NCI-H2227 treated with DMSO at 0.1 percent for 48 hours (cell line): ENCODE measurements at places on chromosomes 16 and 17.

GRCh38 chr17:78368348-78368747 is 8.5 kb upstream of the SOCS3 start:
- DNase-seq: no peak

GRCh38 chr16:80680046-80680445 is 124.4 kb downstream of the CDYL2 start:
- DNase-seq: no peak

- DNase-seq: no peak
These were observed 46.4 kb downstream of the SLFN5 start for GRCh38 chr17:35289222-35289621.

DNA sequence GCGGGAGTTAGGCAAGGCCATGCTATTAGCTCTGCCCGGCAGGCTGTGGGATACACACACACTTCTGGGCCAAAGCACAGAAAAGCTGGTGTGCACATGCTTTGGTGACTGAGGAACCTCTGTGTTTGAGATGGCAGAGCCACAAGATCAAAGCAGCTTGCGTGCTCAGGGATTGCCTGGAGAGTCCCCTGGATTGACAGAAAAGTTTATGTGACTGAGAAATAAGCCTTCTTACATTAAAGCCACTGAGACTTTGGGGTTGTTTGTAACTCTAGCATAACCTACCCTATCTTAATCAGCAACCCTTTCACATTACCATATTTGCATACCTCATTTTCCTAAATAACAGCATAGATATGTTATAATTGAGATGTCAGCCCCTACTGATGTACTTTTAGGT is 69.3 kb downstream of the MYO1D start:
- no peak for DNase-seq

GRCh38 chr16:56681939-56682702 is at the start of gene MT1X:
MT1X (plus strand) TSS chr16:56682470; CDS start chr16:56682541, 71 bp downstream.
- peak; percentile 78 for DNase-seq

- peak; percentile 8 for DNase-seq
These were observed 645 bp upstream of the GFOD2 start for GRCh38 chr16:67719778-67720144.

DNA sequence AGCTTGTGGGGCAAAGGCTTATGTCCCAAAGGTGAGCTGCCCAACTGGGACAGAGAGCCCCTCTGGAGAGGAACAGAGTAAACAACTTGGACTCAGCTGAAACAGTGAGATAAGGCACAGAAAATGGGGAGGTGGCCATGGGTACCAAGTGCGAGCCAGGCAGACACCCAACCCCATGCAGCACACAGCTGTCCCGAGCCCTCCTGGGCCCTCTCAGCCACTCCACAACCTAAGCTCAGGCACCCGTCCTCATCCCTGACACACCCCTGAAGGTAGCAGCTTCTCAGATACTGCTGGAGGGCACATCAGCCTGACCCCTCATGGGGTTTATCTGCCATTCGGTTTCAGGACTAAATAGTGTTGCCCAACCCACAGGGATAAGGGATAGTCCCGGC is 4.8 kb upstream of the GFOD2 start:
- DNase-seq: no peak

DNA sequence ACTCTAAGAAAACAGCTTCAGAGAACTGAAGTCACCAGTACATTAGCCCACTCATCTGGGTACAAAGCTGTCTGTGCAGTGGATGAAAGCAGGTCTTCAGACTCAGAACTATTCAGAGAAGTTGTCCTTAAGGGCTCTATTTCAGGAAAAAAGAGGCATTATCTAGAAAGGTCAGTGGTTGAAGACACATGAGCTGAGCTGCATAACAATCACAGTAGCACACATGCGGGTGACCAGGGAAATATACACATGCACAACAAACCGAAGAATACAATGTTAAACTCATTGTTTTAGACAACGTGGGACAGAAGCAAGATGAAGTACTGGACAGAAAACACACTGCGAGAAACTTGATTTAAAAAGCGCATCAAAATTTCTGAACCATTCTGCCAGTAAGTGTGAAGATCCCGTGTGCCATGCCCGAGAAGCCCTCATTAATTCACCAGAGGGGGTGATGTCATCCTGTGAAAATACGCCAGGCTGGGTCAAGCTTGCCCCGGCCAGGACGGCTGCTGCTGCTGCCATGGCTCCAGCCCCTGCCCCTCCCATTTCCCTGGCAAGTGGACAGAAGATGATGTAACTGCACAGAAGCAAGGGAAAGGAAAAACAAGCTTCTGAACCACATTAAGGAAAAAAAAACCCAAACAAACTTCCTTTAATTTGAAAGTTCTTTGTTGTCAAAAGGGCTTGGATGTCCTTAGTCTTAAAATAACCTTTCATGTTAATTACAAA is 10.1 kb downstream of the DYNC1LI2 start:
- peak; percentile 7 for DNase-seq

DNA sequence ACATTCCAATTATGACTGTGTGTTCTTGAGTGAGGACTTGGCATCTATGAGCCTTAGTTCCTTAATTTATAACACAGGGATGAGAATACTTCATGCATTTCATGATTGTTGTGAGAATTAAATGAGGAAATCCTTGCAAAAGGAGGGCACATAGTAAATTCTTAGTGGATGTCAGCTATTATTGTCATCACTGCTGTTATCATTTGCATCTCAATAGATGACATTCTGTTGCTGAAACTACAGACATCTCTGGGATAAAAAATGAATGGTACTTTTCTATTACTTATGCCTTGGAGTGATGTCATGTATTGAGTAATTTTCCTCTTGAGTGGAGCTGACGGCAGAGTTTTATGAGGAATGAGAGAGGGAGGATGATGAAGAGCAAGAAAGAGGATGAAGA is 184.4 kb upstream of the CDH11 start:
- DNase-seq: no peak

GRCh38 chr17:77393274-77393600 is 252.5 kb downstream of the SEC14L1 start:
- DNase-seq: no peak

DNA sequence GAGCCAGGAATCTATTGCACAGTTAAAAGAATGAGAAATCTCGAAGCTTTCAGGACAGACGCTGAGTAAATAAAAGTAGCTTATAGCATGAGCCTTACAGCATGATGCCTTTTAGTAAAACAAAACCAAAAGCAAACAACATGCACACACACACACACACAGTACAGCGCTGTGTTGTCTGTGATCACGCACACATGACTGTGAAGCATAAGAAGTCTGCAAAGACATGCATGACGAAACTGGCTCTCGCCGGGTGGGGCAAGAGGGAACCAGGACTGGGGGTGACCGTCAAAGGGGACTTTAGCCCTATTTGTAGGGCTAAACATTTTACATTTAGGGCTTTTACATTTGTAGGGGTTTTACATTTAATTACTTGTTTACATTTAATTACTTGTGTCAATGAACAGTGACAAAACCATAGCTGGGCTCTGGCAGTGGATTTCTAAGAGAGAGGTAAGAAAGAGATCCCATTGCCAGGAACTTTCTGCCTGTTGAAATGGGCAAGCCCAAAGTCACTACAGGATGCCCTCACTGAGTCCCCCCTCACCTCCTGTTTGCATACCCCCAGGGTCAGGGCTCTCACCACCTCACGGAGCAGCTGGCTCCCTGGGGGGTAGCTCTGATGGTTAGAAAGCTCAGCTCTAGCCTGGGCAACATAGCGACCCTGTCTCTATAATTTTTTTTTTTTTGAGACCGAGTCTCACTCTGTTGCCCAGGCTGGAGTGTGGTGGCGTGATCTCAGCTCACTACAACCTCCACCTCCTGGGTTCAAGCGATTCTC is 2.0 kb upstream of the TNFRSF13B start:
- DNase-seq: no peak

- DNase-seq: no peak
These were observed 10.7 kb downstream of the WIPI1 start for GRCh38 chr17:68446626-68447041.

DNA sequence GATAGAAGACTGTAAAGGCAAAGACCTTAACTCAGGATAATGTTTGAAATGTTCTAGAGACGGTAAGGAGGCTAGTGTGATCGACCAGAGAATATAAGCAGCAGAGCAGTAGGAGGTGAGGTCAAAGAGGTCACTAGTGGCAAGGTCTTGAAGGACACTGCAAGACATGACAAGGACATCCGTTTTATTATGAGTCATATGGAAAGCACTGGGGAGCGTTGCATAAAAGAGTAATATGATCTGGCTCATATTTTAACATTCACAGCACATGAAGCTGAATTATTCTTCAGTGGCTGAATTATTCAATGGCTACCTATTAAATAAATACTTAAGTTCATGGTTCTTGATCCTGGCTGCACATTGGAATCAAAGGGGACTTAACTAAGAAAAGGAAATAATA is 123.7 kb downstream of the SOX9 start:
- no peak for DNase-seq

GRCh38 chr17:82346342-82347300 is 12.4 kb upstream of the TEX19 start:
- DNase-seq: no peak

- no peak for DNase-seq
These were observed 214.3 kb downstream of the IRX3 start for GRCh38 chr16:54072237-54072636.

- no peak for DNase-seq
These were observed 53.6 kb downstream of the NUP88 start for GRCh38 chr17:5365831-5366230.

GRCh38 chr16:7910116-7910515 is 577.5 kb downstream of the RBFOX1 start:
- no peak for DNase-seq

GRCh38 chr16:64019339-64019738 is 1102.5 kb downstream of the CDH11 start:
- DNase-seq: no peak

DNA sequence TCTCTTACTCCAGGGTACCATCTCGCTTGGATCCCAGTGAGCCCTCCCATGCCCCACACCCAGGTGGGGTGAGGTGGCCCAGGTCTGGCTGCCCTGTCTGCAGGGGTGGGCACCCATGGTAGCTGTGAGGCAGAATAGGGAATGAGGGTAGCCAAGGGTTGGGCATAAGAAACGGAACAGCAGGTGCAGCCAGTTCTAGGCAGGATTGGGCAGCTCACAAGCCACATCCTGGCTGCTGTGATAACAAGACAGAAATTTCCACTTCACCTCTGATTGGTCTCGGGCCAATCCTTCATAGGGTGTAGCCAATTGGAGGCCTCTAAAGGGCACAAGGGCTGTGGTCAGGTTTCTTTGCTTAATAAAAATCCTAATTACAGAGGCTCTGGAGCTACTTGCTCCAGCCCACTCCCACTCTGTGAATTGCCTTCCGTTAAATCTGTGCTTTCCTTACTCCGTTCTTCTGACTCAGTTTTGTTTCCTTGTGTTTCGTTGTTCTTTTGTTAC is 1.5 kb upstream of the ARHGDIG start:
- no peak for DNase-seq
